ENCODE measurements at places on chromosomes 4 and X.
A peak's percentile ranks its signal among the peaks of the same experiment; 100 is the strongest.

GRCh38 chr4:13207226-13207625, 276.9 kb downstream of the RAB28 start:
- DNase-seq: no peak

GRCh38 chr4:134773497-134774000, 572.0 kb upstream of the PABPC4L start:
- no peak for DNase-seq

DNA sequence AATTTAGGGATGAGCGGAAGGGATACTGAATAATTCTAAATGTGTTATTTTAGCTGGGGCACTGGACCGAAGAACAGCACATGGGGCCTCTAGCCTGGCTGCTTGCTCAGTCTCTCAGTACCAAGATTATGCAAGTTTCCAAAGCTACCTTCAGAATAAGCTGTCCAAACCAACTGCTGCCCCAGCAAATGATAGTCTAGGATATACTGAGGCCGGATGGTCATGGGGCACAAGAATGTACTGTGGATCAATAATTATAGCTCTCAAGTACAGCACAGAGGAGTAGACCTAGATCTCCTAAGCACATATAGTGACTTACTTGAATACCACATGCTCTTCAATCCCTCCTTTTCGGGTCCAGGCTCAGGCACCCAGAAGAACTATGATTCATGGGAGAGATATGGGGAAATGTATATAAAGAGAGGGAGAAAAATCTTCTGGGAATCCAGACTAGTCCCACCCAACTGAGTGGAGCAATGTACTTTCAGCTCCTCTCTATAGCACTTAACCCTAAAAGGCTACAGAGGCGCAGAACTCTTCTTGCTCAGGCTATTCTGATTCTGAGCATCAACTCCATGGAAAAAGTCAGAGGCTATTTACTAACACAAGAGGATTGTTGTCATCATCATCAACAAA, 160.3 kb upstream of the GPC4 start:
- no peak for DNase-seq

DNA sequence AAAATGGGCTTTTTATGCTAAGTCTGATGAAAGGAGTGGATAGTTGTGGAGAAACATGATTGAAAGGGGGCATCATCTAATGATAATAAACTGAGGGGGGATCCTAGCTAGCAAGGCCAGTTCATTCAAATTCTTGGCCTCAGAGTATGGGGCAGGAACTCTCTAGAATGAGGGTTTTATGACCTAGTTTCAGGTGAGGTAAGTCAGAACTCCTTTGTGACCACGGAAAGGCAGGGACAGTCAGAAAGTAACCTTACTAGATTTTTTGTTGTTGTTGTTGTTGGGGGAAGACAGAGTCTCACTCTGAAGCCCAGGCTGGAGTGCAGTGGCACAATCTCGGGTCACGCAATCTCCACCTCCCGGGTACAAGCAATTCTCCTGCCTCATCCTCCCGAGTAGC, 1.5 kb upstream of the PAQR3 start:
- DNase-seq: no peak

GRCh38 chrX:129780441-129781105, 824 bp downstream of the SASH3 start:
- no peak for DNase-seq

DNA sequence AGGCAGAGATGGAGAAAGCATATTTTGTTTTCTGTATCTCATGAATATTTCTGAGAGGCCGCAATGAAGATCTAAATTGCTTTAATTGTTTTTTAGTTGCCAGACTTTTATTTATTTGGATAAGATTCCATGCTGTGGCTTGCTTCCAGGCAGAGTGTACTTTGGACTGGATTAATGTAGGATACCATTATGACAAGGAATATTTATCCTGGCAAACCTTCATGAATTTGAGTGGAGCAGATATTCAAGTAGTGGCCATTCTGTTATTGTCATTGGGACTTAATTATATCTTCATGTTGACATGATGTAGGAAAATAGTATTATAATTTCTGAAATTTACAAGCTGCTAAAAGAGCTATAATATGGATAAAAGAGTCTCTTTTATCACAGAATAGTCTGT, 182.9 kb downstream of the C4orf33 start:
- no peak for DNase-seq

- no peak for DNase-seq
Measured at GRCh38 chr4:82624819-82625218, 63.0 kb upstream of the TMEM150C start.

DNA sequence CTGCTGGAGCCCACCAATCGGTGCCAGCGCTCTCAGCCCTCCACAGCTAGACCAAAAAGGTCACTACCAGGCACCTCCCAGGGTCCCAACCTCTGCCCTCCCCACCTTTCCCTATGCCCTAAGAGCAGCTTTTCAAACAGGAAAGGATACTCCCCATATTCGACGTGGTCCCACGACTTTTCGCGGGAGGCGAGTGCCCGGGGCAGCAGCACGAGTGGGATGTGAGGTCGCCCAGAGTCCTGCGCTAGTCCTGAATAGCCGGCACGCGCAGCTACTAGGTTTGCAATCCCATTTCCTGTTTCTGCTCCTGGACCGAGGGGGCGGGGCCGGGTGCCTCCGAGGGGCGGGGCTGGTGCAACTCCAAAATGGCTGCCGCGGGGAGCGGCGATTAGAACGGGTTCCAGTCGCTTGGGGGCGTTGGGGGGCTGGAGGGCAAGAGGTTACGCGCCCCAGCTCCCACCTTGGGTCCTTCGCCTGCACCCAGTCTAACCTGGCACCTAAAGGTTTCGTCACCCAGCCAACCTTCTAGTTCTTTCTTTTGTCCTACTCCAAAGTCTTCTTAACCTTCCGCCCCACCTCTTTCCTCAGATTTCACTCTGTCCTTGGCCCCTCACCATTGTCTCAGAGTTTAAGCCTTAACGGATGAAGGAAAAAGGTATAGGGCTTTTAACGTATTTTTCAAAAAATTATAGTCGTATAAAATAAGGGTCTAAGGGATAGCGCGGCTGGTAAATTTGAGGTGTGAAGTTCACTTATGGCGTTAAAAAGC, 85.0 kb upstream of the TENT5D start:
- peak; percentile 67 for DNase-seq

DNA sequence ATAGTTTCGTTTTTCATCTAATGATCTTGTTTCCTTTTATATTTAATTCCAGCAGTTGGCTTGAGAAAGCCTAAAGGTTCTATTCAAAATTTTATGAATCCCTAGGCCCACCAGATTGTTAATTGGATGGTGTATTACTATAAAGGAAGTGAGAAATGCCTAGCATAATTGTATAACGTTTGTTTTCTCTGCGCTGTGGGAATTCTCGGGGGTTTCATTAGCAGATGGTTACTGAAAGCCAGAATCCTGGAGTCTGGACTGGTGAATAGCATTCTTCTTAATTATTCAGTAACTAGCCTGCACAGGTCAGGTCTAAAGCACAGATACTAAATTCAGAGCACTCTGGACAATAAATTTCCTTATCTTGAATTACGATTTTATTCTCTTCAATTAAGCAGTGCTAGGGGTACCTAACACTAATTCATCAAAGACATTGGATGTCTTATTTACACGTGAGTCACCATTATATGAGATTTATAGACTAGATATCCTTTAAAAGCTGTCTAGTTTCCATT, 459.4 kb downstream of the DTHD1 start:
- DNase-seq: no peak

DNA sequence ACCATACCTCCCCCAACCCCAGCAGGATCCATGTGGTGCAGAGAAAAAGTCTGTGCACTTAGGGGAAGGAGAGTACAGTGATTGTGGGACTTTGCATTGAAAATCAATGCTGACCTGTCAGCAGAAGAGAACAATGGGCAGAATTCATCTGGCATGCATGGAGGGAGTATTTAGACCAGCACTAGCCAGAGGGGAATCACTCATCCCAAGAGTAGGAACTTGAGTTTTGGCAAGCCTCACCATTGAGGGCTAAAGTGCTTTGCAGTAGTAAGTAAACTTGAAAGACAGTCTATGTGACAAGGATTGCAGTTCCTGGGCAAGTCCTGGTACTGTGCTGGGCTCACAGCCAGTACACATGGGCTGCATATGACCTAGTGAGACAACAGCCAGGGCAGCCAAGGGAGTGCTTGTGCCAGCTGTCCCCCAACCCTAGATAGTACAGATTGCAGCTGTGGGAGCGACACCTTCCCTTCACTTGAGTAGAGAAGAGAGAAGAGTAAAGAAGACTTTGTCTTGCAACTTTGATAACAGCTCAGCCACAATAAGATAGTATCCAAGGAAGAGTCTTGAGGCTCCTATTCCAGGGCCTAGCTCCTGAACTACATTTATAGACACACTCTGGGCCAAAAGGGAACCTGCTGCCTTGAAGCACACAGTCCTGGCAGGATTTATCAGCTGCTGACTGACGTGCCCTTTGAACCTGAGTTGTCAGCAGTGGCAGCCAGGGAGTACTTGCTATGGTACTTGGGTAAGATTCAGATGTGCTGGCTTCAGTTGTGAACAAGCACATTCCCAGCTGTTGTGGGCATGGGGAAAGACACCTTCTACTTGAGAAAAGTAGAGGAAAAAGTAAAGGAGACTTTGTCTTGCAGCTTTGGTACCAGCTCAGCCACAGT, 48.7 kb downstream of the HDX start:
- DNase-seq: no peak

- no peak for DNase-seq
Measured at GRCh38 chr4:70818173-70818855, 21.4 kb downstream of the GRSF1 start.

DNA sequence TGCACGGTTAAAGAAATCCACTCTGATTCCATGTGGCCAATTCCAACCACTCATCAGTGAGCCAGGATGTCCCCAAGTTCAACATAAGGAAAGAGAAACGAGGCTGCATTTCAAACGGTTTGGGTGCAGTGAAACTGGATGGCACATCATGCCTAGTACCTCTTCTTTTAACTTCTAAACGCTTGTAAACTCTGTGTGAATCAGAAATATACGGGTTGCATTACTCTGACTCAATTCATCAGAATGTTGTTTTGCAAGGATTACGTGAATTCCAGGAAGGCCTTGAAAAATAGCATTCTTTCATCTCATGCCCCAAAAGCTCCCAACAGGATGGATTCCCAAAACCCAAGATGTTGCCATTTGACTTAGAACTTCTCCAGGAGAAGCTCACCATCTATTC, 270.4 kb downstream of the LDB2 start:
- peak; percentile 42 for DNase-seq

GRCh38 chr4:10656988-10657387, 27.6 kb downstream of the CLNK start:
- DNase-seq: no peak

- no peak for DNase-seq
Measured at GRCh38 chr4:53863158-53863557, 201.2 kb downstream of the CHIC2 start.

GRCh38 chr4:152073351-152074087, 312.7 kb upstream of the GATB start:
- DNase-seq: no peak

DNA sequence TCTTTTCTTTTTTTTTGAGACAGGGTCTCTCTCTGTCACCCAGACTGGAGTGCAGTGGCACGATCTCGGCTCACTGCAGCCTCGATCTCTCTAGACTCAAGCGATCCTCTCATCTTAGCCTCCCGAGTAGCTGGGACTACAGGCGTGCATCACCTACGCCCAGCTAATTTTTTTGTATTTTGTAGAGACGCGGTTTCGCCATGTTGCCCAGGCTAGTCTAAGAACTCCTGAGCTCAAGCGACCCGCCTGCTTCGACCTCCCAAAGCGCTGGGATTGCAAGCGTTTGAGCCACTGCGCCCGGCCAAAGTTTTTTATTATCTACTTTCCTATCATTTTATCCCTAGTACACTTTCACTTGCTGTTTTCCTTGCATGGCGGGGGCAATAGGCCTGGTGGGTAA, 1.4 kb downstream of the UBA6 start:
- DNase-seq: no peak

DNA sequence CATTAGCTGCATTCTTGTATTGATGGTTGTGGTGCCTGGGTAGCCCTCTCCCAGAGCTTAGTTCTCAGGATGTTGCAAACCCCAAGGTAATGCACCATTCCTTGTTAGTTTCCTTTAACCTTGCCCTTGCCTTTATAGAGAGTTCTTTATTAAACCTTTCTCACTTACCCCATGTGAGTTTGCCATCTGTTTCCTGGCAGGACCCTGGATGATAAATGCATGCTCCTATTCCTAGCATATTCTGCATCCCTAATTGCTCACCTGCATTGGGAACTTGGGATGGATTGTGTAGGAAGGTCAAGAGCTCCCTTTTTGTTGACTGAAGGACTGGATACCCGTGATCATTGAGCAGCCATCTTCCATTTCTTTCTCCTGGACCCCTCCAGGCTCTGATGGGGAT, 59.9 kb upstream of the AP1S2 start:
- DNase-seq: no peak

DNA sequence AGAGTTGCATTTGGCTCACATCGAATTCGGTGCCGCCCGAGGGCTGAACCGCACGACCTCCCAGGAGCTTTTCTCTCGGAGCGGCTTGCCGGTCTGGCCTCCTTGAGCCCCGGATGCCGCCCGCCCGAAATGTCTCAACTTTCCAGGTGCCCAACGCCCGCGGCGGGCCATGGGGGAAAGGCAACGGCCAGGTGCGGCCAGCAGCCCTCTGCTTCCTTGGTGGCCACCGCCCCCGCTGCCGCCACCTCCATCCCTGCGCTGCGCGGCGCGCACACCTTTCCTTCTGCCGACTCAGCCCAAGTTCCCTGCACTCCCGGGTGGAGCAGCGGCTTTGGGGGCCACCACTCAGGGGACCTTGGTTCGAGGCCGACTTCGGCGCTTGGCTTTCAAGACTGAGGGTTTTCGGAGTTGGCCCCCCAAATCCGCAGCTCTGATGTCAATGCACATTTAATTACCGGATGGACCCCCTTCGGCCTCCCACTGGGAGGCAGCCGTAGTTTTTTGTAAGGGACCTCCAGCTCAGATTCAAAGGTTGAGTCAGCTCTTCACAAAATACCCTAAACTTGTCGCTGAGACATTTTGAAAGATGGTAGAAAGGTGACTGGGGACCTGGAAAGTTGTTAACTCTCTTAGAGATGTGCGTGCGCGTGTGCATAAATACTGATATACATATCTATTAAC, 1.1 kb downstream of the AFF2 start:
- no peak for DNase-seq

DNA sequence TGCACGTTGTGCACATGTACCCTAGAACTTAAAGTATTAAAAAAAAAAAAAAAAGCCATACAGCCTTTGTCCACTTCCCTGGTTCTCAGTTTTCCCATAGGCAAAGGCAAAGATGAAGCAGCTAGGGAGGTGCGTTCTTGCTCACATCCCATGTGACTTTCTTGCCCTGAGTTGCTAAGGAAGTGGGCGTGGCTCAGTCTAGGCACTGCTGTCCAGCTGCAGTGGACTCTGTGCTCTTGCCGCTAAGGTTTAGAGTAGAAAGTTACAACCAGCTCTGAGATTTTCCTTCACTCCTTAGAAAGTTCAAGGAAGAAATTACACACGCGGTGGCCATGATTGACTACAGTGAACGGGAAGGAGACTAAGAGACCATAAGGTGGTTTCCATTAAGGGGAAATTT, 144.7 kb downstream of the NAA11 start:
- DNase-seq: no peak

DNA sequence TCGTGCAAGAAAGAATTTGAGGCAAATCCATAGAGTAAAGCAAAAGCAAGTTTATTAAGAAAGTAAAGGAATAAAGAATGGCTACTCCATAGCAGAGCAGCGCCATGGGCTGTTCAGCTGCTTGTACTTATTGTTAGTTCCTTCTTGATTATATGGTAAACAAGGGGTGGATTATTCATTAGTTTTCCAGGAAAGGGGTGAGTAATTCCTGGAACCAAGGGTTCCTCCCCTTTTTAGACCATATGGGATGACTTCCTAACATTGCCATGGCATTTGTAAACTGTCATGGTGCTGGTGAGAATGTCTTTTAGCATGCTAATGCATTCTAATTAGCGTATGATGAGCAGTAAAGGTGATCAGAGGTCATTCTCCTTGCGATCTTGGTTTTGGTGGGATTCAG, 23.5 kb upstream of the CEP135 start:
- no peak for DNase-seq

- DNase-seq: no peak
Measured at GRCh38 chr4:117154251-117154650, 68.9 kb upstream of the TRAM1L1 start.

Measured in H4 (cell line).